ENCODE measurements at places on chromosomes 16 and 17.
A peak's percentile ranks its signal among the peaks of the same experiment; 100 is the strongest.

DNA sequence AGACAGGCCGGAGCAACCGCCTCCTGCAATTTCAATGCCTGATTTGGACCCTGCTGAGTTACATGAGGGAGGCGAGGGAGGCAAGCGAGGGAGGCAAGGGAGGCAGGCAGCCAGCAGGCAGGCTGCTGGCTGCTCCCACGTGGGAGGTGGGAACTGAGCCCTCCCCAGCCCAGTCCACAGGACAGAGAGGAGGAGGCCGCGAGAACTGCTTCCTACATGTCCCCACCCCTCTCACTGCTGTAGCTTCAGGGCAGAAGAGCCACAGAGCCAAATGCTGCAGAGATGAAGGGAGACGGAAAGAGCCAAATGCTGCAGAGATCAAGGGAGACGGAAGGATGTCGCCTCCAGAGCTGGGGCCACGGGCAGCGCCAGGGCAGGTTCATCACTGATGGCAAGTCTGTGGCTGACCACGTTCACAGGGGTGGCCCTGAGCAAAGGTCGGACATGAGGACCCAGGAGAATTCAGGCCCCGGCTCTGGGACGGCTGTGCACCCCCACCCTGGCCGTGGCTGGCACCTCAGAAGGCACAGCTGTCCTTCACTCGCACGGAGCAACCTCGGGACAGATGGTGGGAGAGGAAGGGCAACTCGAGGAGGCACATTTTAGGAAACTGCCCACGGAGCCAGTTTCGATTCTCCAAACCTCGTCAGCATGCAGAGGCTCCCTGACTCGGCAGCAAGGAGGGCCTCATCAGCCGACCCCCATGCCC lies 21.5 kb downstream of the RPH3AL start:
- DNase-seq, result no peak

- DNase-seq, result no peak
Observed at GRCh38 chr16:68866933-68867332, 23.6 kb downstream of the TANGO6 start.

- DNase-seq, result no peak
Observed at GRCh38 chr16:75085556-75085955, 31.0 kb downstream of the LDHD start.

GRCh38 chr16:78931678-78932077 lies 668.9 kb downstream of the MAF start:
- DNase-seq, result no peak

GRCh38 chr17:68457168-68457538 lies at the start of gene WIPI1:
TSS of gene WIPI1 (minus strand) at chr17:68457496. CDS start at chr17:68457421, 75 bp downstream.
- no peak for DNase-seq

DNA sequence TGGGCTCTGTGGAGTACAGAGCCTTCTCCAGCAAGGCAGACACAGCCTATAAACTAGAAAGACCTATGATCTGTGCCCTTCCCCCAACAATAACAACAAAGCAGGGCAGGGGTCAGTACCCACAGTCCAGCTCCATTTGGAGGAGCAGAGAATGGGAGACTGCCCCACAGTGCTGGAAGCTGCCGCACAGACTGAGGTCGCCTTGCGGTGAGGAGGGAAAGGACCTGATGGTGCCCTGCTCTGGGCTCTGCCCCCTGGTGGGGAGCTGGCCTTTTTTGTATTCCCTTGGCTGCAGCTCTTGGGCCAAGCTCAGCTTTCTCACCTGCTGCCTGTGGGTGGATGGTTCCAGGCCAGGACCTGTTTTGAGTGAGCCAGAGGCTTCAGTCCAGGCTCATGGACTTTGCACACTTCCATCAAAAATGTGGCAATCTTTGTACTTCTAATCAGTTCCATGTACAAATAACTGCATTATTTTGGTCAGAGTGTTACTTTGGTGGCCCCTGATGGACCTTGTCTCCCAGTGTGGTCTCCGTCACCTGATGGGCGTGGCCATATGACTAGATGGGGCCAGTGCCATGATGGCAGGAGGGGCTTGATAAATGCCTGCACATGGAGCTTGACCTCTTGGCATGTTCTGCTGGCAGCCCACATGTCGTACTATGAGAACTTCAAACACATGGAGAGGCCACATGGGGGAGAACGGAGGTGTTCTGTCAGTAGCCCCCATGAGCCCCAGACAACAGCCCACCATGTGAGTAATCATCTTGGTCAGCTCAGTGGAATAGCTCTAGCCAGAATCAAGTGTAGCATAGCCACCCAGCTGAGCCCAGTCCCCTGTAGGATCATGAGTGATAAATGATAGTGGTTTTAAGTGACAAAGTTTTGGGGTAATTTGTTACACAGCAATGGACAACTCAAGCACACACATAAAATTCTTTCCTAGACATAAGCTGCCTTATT lies 24.2 kb downstream of the B9D1 start:
- DNase-seq, result peak; percentile 29

DNA sequence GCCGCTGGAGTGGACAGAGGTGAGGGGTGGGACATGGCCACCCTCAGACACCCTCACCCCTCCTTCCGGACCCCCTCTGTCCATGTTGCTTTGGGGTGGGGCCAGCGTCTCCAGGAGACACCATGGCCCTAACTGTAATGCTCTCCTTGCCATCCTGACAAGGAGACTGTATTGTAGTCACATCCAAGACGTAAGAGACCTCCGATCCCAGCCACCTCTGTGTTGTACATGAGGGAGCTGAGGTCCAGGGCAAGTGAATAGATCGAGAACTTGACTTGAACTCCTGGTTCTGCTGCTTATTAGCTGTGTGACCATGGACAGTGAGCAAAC lies 30.2 kb downstream of the POLR3E start:
- no peak for DNase-seq

DNA sequence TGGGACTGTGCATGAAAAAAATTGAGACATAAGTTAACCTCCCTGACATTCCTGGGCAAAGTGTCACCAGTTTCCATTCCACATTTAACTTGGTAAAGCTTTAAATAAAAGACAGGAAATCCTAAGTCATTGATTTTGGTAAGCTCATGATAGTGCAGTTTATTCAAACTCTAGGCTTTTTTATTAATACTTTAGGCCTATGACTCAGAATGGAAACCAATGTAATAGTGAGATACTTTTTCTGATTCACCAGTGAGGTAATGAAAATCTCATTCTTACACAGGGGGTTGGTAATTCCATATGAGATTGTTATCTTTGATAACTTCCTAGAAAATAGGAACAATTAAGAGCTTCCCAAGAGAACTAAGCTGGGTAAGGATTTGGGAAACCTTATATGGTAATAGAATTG lies 91.1 kb downstream of the NLK start:
- no peak for DNase-seq

- DNase-seq, result no peak
Observed at GRCh38 chr16:66706506-66706880, 9.9 kb upstream of the CMTM4 start.
